ENCODE measurements at places on chromosomes 16 and 17.

DNA sequence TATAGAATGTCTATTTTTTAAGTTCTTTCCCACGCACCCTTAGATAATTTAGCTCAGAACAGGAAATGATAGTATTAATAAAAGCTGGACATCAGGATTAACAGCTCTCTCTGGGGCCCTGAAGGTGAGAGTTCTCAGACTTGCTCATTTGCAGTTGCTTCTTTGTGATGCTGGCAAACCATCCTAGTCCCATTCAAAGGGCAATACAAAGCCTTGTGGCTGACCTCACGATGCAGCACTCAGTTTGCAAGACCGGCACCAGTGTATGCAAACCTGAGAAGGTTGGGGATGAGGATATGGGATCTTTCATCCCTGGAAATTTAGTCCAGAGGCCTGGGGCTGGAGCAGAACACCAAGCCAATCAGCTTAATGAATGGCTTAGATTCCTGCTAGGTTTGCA lies 29.3 kb downstream of the STH start:
- DNase-seq, result no peak

DNA sequence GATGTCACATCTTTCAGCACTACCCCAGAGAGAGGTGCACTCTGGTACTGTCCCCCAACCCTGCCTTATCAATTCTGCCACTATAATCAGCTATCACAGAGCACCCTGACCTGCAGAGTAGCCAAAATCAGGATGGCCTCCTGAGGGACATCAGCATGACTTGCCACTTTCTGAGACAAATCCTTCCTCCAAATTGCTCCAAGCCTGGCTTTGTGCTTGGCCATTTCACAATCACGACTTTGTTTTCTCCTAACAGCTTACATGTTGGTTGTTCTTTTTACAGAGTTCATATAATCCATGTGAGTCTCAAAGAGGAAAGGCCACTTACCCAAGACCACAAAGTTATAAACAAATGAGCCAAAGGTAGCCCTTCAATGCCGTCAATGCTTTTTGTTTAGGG lies 449.0 kb upstream of the CDH5 start:
- no peak for DNase-seq

DNA sequence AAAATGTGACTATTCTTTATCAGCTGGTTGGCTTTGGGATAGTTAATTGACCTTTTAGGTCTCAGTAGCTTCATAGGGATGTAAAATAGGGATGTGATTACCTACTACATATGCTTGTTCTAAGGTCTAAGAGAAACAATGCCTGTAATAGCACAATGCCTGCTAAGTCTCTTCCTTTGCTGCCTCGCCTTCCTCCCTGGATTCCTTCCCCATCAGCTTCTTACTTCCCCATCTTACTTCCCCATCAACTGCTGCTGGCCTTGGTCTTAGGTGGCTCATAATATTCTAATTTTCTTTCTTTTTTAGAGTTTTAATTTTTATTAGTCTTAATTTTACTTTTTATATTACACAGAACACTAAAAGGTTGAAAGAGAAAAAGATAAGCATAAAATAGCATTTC lies 59.2 kb upstream of the GOT2 start:
- no peak for DNase-seq

GRCh38 chr17:7853691-7854038 lies 1.2 kb upstream of the TMEM88 start:
- no peak for DNase-seq

- no peak for DNase-seq
These were observed 32.8 kb upstream of the ABCC12 start for GRCh38 chr16:48188449-48189102.

GRCh38 chr17:39051001-39051585 lies 83.9 kb upstream of the FBXO47 start:
- no peak for DNase-seq

GRCh38 chr17:70076189-70076588 lies 1.2 kb downstream of the KCNJ16 start:
- DNase-seq, result no peak

GRCh38 chr16:85603203-85603755 lies 9.8 kb upstream of the GSE1 start:
- no peak for DNase-seq

- peak; percentile 27 for DNase-seq
These were observed 18.0 kb downstream of the XPO6 start for GRCh38 chr16:28193530-28194423.

DNA sequence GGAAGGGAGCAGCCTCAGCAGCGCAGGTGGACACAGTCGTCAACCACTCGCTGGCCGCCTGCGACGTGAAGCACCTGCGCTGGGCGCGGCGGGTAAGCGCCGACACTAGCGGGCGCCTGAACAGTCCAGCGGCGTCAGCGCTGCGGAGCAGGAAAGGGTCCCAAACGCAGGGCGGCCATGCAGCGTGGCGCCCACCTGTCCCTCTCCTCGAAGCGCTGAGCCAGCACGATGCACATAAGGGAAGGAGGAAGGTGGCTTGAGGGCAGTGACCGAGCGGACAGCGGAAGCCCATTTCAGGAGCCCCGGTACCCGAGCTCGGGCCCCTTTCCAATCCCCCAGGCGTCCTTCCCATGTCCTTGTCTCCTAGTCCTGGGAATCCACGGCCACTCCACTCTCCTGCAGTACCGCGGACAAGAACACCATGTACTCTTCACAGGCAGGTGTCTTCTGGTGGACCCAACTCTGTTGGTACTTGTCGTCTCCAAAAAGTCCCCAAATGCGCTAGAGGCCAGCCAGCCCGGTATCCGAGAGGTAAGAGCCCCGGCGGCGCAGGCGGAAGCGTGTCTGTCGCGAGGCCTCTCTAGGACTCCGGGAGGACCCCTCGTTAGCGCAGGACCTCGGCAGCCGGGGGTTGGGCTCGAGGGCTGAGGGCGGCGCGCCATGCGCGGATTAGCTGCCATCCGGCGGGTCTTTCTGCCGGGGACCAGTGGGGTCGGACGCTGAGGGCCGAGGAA lies 14.4 kb downstream of the ZNF232 start:
- peak; percentile 81 for DNase-seq

DNA sequence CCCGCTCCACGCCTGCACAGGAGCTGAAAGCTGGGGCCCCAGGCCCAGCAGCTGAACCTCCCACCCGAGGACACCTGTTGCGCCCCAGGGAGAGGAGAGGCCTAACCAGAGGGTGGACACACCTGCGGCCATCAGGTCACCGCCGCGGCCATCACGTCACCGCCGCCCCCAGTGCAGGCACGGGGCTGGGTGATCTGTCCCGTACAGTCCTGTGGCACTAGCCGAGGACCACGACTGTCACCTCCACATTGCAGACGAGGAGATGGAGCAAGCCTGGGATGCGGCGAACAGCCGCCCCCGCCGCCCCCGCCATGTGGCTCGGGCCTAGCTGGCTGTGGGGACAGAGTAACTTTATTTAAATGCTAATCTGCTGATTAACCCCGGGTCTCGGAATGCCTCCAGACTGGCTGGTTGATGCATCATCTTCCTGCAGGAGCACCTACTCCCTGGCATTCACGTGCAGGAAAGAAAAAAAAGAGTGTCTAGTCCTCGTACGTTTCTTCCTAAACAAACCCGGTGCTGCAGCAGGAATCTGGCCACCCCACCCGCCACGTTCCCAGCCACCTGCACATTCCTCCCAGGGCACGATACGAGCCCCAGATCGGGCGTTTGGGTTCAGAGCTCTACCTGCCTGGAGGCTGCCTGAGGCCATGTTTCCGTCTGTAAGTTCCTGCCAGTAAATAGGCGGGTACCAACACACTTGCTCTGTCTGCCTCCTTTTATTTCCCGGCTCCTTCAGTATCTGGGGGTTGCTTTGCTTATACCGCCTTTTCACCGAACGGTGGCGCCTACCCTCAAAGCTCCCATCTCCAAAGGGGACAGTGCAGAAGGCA lies 29.9 kb downstream of the PIEZO1 start:
- no peak for DNase-seq

DNA sequence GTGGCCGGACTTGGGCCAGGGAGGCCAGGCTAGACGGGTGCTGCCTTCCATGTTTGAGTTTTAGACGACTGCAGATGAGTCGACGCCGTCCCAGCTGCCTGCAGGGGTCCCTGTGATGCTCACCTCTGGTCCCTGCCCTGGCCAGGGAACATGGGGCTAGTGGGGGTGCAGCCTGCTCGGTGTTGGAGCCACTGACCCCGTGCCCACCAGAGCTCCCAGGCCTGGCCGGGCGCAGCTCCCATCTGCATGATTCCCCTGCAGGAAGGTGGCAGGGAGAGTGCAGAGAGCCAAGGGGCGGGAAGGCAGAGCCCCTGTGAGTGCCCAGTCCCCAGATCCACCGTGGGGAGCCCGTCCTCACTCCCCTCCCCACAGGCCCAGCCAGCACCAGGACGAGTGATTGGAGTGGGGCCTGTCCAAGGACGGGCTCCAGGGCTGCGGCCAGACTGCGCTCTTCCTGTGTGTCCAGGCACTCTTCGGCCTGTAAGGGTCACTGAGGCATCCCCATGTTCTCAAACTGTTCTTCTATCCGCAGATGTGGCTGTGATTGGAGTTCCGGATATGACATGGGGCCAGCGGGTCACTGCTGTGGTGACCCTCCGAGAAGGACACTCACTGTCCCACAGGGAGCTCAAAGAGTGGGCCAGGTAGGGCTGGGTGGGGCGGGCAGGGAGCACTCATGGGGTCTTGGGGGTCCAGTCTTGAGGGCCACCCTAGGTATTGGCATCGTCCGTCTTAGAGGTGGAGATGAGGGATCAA lies 26.0 kb upstream of the CDH15 start:
- no peak for DNase-seq

DNA sequence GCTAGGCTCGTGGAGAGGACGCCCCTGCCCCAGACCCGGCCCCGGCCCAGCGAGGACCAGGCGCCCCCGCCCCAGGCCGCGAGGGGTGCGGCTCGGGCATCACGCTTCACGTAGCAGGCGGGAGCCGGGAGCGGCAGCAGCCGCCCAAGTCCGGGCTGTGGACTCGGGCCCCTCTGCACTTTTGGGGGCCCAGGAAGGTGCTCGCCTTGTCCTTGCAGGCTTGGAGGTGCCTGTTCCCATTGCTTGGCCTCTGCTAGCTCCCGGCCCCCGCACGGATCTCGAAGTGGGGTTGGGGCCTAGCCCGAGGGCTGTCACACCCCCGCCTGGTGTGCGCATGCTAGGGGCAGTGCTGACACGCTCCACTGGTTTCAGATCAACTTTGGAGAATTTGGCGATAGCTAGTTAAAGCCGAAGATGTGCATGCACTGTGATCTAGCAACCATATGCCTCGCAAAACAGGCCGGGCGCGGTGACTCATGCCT lies 55.7 kb downstream of the WSB1 start:
- DNase-seq, result no peak

DNA sequence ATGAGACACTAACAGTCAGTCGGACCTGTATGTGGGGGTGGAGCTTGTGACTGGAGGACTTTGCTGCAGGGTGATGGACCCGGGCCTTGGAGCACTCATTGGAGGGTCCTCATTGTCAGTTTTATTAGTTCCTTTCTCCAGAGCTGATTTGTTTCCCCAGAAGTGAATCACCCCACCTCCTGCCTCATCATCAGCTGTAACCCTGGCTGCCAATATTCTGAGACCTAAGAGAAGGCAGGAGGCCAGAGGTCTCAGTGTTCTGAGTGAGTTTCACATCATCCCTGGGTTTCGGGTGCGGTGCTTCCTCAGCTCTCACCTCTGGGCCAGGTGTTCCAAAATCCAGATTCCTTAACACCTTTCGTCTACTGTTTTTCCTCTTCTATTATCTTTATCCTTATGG lies 49.9 kb upstream of the KIFC3 start:
- DNase-seq, result no peak

GRCh38 chr17:67362173-67362572 lies 4.2 kb downstream of the PSMD12 start:
- no peak for DNase-seq

- peak; percentile 33 for DNase-seq
These were observed 4.6 kb upstream of the GSE1 start for GRCh38 chr16:85608515-85608885.

- DNase-seq, result no peak
These were observed 1.6 kb downstream of the MAFG start for GRCh38 chr17:81925860-81926450.

DNA sequence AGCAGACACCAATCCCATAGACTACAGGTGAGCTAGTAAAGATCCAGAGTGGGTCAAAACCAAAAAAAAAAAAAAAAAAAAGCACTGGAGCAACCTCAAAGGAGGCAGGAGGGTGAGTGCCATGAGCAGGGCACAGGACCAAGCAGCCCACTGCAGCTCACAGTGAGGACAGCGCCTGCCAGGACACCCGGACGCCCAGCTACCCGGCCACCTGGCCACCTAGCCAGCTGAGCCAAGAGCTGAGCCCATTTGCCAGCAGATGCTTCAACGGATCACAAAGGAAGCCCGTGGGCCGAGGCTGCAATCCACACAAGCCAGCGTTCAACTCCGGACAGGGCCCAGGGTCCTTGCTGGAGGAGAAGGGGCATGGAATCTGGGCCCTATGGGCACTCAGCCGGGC lies 15.1 kb downstream of the AXIN1 start:
- DNase-seq, result peak; percentile 90

DNA sequence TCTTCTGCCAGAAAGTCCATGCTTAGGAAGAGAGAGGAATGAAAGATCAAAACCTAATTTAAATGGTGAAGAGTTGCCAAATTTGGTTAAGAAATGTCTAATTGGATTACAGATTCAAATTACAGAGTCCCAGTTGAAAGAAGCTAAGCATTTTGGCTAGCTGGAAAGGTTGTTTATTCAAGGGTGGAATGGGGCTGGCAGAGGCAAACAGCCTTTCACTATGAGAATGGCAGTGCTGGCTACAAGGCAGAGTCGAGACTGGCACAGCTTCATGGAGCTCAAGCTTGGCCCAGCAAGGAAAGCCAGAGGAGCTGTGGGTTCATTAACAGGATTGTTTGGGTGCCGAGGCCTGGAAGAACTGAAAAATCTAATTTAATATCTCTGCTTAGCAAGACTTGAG lies 13.6 kb downstream of the MAP3K3 start:
- peak; percentile 32 for DNase-seq

DNA sequence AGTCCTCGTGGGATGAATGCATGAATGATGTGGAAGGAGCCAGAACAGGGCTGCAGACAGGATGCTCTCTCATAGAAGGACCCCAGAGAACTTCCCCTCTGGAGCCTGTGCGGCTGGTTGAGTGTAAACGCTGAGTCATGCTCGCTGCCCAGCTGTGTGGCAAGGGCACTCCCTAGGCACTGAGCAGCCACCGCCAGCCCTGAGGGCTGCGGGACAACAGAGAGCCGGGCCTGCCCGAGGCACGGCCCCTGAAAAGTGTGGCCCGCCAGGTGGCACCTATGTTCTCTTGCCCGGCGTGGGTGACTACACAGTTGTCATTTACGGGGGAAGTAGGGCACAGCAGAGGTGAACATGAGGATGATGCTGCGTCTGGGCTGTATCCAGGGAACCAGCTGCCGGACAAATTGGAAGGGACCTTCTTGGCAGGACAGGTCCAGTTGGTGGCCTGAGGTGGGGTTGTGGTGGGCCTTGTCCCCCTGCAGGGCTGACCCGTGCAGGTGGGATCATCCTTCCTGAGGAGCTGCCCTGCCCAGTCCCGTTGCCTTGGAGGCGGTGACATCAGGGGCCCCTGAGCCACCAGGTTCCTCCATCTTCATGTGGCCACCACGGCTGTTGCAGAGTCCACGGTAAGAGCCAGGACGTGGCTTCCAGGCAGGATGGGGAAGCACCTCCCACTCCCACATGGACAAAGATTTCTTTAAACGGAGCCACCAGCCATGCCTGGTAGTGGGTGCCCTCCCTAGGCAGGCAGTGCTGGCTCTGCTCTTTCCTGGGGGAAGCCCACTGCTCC lies 94.8 kb upstream of the CBX4 start:
- no peak for DNase-seq
